ENCODE measurements at places on chromosomes 2 and 18.

DNA sequence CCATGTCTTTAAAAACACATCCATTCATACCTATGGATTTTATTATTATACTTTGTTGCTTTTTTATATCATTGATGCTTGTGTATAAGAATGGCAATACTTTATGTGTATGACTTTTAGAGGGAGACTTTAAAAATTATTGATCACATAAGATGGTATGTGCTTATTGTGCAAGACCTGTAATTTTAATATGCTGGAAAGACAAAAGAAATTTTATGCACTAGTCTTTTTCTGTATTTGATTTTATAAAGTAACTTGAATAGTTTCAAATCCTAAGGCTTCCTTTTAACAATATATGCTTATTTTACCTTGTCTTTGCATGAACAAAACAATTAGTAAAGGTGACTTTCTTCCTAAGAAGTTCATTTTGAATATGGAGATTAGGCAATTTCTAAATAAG lies 226.4 kb downstream of the PARD3B start:
- no peak for DNase-seq

DNA sequence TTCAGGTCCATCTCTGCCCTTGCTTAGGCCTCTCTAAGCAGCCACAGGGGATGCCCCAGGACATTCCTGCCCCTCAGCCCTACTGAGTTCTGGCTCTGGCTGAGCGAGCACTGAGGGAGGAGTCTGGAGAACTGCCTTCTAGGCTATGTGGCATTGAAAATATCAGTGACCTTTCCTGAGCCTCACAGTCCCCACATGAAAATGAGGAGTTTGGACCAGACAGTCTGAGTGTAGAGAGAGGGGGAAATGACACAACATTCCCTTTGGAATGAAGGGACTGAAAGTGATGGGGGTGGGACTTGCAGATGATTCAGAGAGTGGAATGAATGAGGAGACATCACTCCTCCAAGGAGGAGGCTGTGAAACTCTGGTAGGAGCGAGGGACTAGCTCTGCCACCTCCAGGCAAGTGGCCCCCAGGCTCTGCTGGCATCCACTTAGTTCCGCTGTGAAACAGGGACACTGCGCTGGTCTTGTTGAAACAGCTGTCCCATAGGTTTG lies 8.0 kb downstream of the TNS1 start:
- DNase-seq: no peak

DNA sequence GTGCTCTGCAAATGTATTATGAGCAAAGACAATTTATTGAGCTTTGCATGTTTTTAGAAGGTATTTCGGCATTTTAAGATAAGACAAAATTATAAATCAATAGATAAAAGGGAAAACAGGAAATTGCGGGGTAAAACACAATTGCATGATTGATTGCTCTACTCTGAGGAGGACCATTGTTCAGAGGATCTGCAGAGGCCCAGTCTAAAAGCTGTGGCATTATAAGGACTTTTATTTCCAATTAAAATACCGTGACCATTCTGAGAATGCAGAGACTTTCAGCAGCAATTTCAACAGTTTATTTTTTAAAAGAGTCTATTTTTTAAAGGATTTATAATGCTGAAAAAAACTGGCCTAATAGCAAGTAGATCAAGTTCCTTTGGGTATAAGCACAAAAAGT lies 62.0 kb downstream of the TPGS2 start:
- DNase-seq: no peak

DNA sequence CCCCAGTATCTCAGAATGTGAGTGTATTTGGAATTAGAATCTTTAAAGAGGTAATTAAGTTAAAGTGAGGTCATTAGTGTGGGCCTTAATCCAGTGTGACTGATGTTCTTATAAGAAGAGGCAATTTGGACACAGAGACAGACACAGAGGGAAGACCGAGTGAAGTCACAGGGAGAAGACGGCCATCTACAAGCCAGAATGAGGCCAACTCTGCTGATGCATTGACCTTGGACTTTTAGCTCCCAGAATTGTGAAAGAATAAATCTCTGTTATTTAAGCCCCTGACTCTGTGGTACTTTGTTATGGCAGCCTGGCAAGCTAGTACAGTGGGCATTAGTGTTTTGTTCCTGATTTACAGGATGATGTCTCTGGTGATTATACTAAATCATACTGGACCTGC lies 64.6 kb downstream of the LTBP1 start:
- DNase-seq: no peak

DNA sequence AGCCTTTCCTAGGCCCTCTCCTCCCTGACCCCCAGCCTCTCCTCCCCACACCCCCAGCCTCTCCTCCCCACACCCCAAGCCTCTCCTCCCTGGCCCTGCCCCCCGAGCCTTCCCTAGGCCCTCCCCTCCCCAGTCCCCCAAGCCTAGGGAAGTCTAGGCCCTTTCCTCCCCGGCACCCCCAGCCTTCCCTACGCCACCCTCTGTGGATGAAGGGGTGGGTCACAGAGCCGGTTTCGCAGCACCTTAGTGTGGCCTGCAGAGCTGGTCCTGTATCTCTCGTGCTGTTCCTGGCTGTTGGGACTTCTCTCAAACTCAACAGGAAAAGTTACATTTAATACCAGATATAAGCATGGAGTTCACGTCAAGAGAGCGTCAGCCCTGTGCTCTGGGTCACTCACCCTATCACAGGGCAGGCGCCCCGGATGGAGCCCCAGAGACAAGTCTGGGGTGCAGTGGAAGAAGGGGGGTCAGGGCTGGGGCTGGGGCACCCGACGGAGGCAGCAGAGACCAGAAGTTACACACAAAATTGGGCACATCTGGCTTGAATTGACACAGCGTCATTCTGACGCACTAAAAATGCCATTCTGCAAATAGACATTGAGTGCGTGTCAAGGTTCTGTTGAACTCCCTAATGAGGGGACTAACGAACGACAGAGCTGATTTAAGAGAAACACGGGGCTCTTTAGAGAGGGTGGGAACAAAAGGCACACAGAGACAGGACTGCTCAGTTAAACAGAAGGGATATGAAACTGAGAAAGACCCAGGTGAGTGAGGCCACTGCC lies 24.0 kb downstream of the KCNIP3 start:
- no peak for DNase-seq

DNA sequence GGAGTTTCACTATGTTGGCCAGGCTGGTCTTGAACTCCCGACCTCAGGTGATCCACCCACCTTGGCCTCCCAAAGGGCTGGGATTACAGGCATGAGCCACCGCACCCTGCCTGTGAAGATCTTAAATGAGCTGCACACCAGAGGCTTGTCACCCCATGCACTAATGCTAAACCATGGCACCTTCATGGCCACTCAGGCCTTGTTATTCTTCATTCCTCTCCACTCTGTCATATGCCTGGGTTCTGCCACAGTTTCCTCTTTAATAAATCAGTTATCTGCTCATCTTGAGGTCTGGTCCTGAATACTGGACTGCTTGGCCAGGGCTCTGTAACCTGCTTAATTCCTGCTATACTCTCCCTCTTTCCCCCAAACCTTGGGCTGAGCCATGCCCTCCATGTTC lies 303.9 kb upstream of the FBXO11 start:
- no peak for DNase-seq

DNA sequence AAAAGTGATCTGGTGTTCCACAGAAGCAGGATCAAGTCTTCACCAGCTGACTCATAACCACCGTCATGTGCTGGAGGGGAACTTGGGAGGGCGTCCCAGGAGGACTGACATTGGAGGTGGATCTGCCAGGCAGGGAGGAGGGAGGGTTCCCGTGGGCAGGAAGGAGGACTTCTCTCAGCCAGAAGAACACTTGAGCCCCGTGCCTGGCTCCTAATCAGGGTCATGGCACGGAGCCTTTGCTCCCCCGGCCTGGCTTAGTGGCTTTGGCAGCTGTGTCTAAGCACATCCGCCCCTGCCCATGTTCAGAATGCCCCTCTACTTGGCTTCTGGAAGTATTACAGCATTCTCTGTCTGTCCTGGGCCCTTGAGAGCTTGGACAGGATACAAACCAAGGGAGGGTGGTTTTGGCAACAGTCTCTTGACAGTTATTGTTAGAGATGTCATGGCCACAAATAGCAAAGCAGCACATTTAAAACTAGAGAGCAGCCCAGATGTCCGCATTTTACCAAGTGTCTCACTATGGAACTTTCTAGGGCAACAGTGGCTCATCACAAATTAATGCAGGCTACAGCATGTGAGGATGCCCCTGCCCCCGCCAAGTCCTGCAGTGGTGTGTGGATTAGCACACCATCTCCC lies 11.5 kb downstream of the PPP1R7 start:
- DNase-seq: no peak

- DNase-seq: no peak
Observed at GRCh38 chr2:230362030-230362691, 35.2 kb downstream of the SP140L start.

DNA sequence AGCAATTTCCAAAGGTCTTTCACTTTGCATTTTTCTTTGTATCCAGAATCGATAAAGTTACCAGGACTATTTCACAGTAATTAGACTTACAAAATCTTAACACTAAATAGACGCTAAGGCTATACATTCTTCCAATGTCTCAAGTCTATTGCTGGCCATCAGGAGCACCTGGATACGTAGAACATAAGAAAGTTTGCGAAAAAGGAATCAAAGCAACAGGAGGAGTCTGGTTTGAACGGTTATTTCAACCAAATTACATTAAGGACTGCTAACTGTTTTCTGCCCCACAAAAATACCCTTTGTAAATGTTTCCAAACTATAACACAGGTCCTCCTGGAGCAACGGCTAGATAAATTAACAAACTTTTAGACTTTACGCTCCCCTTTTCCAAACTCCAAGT lies 1.4 kb upstream of the HNRNPA3 start:
- DNase-seq: no peak

DNA sequence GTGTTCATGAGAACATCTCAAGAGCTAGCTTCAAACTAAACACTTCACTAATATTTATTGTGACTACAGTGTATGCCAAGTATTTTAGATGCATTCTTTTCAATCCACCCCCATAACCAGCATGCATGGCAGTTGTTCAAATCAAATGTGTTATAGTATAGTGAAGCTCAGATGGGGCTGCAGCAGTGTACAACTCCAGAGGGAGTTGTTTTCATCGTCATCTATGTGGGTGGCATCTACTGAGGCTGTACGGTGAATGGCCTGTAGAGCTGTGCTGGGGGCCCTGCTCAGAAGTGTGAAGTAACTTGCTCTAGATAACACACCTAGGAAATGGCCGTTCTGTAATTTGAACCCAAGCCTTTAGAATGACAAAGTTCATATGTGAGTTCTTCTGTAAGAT lies 71.8 kb upstream of the LRATD1 start:
- DNase-seq: no peak

Measured in stimulated activated CD4-positive, alpha-beta T cell treated with anti-CD3 and anti-CD28 coated beads, Interleukin-1b, Interleukin-23, amount 100 ng/mL, for 1 hour (primary cell).